Activated CD8-positive, alpha-beta T cell treated with anti-CD3 and anti-CD28 coated beads for 36 hours (primary cell): ENCODE measurements at places on chromosomes 5 and 9. TPM values are rescaled to one million over a fixed set of nuclear protein-coding genes. Genes with fewer than 3 reads are reported as not detected.

DNA sequence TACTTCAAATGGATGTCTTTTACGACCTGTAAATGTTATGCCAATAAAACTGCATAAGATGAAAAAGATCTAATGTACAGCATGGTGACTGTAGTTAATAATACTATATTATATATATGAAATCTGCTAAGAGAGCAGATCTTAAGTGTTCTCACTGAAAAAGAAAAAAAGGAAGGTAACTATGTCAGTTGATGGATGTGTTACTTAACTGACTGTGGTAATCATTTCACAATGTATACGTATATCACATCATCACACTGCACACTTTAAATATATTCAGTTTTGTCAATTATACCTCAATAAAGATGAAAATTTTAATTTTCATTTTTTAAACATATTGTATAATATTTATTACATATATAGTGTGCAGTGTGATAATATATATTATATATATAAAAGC is 31.9 kb downstream of the THBS4 start:
- DNase-seq = no peak
- H3K4me1 ChIP-seq = peaks cover 4% of the 10 kb centered on the region
- no peaks in the 10 kb centered on the region for H3K36me3 ChIP-seq
- H3K27ac ChIP-seq = no peak overlapping the region
- H3K4me3 ChIP-seq = no peak overlapping the region

- no peak for DNase-seq
- H3K36me3 ChIP-seq = no peaks in the 10 kb centered on the region
- no peak overlapping the region for H3K4me3 ChIP-seq
- no peak overlapping the region for H3K27ac ChIP-seq
Measured at GRCh38 chr5:168701641-168702040, 122.5 kb upstream of the PANK3 start.

DNA sequence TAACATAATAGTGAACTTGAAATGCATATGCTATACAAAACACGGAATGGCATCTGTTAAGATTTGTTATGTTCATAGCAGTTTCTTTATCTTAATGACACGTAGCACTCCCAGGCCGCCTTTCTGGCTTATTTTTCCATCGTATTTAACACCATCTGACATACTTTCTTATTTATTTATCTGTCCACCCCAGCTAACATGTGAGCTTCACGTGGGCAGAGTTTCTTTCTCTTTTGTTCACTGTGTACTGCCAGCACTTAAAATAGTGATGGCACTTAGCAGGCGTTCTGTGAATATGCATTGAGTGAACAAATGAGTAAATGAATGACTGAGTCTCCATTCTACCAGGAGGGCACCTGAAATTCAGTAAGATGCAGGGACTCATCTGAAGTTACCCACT is 29.4 kb upstream of the SYNPO start:
- no peaks in the 10 kb centered on the region for H3K36me3 ChIP-seq
- no peak for DNase-seq
- H3K27ac ChIP-seq = no peak overlapping the region
- H3K4me3 ChIP-seq = no peak overlapping the region

GRCh38 chr5:58211441-58211840 is 248.4 kb downstream of the PLK2 start:
- no peak overlapping the region for H3K27ac ChIP-seq
- DNase-seq = no peak
- no peak overlapping the region for H3K4me3 ChIP-seq

- DNase-seq = no peak
- H3K36me3 ChIP-seq = no peaks in the 10 kb centered on the region
- H3K27me3 ChIP-seq = no peaks in the 10 kb centered on the region
- no peaks in the 10 kb centered on the region for H3K4me1 ChIP-seq
- no peak overlapping the region for H3K4me3 ChIP-seq
Measured at GRCh38 chr9:108473209-108474112, 382.3 kb downstream of the ACTL7B start.

Gene FGF18
- not detected for total RNA-seq

- H3K4me1 ChIP-seq = no peaks in the 10 kb centered on the region
- H3K27ac ChIP-seq = no peak overlapping the region
- H3K4me3 ChIP-seq = no peak overlapping the region
- H3K36me3 ChIP-seq = no peaks in the 10 kb centered on the region
- no peaks in the 10 kb centered on the region for H3K27me3 ChIP-seq
Measured at GRCh38 chr9:132762896-132763295, 92.6 kb downstream of the GTF3C4 start.

Gene WDR31
- total RNA-seq = 1.4 TPM

GRCh38 chr9:9299134-9299533 is 1313.7 kb downstream of the PTPRD start:
- H3K4me1 ChIP-seq = no peaks in the 10 kb centered on the region
- H3K4me3 ChIP-seq = no peak overlapping the region
- H3K36me3 ChIP-seq = no peaks in the 10 kb centered on the region
- no peak for DNase-seq
- no peaks in the 10 kb centered on the region for H3K27me3 ChIP-seq

- H3K4me3 ChIP-seq = no peak overlapping the region
- H3K27me3 ChIP-seq = no peaks in the 10 kb centered on the region
- peaks cover 5% of the 10 kb centered on the region for H3K4me1 ChIP-seq
- H3K27ac ChIP-seq = no peak overlapping the region
- DNase-seq = no peak
Measured at GRCh38 chr9:111965566-111966019, 69.0 kb downstream of the UGCG start.

Gene SNCAIP
- total RNA-seq = not detected

- peaks cover 5% of the 10 kb centered on the region for H3K27me3 ChIP-seq
- H3K4me3 ChIP-seq = no peak overlapping the region
- no peak for DNase-seq
Measured at GRCh38 chr9:110303133-110303532, 34.5 kb downstream of the TXNDC8 start.

DNA sequence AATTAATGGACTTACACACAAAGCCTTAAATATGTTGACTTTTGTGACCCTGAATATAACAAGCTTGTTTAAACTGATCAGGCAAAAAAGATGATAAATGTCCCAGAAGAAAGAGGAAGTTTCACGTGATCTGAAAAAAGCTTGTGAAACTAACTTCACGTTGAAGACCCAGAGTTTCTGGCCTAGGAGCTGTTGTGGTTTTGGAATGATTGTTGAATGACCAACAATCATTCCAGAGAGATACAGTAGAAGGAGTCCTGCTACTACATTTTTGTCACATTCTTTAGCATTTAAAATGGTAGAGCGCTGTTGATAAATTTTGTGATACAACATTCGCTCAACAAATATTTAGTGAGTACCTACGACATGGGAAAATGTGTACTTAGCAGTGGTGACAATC is 143.1 kb upstream of the FBN2 start:
- H3K4me1 ChIP-seq = no peaks in the 10 kb centered on the region
- DNase-seq = no peak
- H3K4me3 ChIP-seq = no peak overlapping the region
- H3K27me3 ChIP-seq = peaks cover 3% of the 10 kb centered on the region
- H3K36me3 ChIP-seq = no peaks in the 10 kb centered on the region
- no peak overlapping the region for H3K27ac ChIP-seq

GRCh38 chr9:124284940-124285441 is 27.2 kb downstream of the NEK6 start:
- H3K27me3 ChIP-seq = no peaks in the 10 kb centered on the region
- H3K4me1 ChIP-seq = peaks cover 52% of the 10 kb centered on the region
- H3K36me3 ChIP-seq = no peaks in the 10 kb centered on the region
- DNase-seq = no peak

GRCh38 chr9:90046317-90046861 is 441.6 kb downstream of the GADD45G start:
- peaks cover 6% of the 10 kb centered on the region for H3K27me3 ChIP-seq
- H3K4me1 ChIP-seq = peaks cover 9% of the 10 kb centered on the region

DNA sequence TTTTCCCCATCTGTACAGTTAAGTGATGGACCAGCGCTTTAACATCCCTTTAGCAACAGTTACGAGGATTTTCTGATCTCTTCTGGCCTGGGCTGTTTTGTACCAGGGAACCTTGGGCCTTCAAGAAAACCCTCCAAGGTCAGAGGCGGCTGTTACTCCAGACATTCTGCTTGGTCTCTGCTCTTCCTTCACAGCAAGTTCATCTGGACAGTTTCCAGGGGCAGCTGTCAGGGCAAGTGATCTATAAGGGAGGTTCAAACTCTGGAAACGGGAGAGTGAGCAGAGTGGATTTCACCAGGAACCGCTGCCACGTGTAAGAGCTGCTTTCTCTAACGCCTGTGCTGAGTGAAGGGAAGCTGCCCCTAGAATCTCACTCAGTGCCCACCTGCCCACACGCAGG is 36.7 kb downstream of the ZNF618 start:
- H3K36me3 ChIP-seq = no peaks in the 10 kb centered on the region
- no peaks in the 10 kb centered on the region for H3K4me1 ChIP-seq
- H3K4me3 ChIP-seq = no peak overlapping the region
- H3K27ac ChIP-seq = no peak overlapping the region
- H3K27me3 ChIP-seq = no peaks in the 10 kb centered on the region

DNA sequence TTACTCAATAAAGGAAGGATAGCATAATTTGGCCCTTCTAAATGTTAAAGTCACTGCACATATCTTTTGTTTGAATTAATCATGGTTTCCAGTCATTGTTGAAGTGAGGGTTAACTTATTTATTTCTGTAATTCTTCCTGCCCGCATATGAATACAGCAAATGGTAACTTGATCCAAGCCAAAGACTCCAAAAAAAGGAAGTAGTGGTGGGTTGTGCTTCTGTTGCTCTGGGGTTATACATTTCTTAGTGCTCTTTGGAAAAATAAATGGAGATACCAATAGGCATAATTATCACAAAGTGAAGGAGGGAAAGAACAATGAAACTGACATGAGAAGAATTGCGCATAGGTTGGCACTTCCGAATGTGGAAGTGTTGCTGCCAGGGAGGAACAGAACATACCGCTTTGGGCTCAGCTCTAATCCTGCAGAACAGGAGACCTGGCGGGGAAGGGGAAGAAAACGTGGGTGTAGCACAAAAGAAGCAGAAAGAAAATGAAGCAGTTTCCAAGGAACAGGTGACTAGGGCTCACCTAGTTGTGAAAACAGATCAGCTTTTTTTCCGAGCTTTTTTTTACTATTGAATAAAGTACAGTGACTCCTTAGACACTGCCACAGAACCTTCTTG is 69.7 kb upstream of the TAF11L2 start:
- no peak overlapping the region for H3K4me3 ChIP-seq
- H3K36me3 ChIP-seq = no peaks in the 10 kb centered on the region
- no peak for DNase-seq
- H3K27me3 ChIP-seq = no peaks in the 10 kb centered on the region
- H3K27ac ChIP-seq = no peak overlapping the region

DNA sequence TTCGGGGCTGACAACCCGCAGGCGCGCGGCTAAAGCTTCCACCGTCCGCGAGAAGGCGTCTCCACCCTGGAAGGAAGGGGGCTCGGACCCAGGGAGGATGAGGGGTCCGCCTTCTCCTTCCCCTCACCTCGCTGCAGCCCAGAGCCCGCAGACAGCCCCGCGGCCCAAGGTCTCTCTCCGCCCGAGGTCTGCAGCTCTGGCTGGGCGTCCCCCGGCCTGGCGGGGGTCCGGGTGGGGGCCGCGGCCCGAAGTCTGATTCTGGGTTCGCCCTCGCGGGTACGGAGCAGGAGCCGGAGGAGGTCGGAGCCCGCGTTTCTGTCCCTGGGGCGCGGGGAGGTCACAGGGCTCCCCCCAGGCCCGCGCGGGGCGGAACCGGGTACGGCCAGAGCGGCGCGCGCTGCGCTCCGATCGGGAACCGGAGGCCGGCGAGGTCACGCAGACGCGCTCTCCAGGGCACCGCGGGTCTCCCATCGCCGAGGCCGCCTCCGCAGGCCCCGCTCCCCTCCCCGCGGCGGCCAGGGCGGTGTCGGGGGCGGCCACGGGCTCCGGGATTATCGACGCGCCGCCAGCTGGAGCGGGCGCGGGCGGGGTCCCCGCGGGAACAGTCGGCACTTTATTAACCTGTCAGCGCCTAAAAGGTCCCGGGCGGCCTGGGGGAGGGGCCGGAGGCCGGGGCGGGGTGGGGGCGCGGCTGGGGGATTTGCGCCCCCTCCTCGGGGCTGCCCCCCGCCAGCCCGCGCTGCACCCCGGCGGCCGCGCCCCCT is 11.6 kb downstream of the LHX3 start:
- H3K27me3 ChIP-seq = peaks cover 55% of the 10 kb centered on the region
- H3K27ac ChIP-seq = no peak overlapping the region
- H3K4me3 ChIP-seq = no peak overlapping the region
- no peaks in the 10 kb centered on the region for H3K36me3 ChIP-seq

DNA sequence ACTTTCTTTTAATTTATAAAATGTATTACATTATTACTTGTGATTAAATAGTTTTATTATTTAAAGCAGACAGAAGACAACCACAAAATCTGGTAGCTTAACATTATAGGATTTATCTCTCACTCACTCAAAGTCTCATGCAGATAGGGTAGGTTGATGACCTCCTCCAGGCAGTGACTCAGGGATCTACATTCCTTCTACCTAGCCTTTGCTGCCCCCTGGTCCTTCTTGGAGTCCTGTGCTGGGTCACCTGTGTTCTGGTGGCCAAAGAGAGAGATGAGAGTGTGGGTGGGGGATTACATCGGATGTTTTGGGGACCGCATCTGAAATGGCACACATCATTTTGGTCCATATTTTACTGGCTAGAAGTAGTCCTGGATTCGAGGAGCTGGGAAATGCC is 95.7 kb upstream of the CTSL start:
- no peaks in the 10 kb centered on the region for H3K27me3 ChIP-seq
- H3K36me3 ChIP-seq = no peaks in the 10 kb centered on the region
- DNase-seq = no peak
- no peak overlapping the region for H3K27ac ChIP-seq
- H3K4me1 ChIP-seq = no peaks in the 10 kb centered on the region

DNA sequence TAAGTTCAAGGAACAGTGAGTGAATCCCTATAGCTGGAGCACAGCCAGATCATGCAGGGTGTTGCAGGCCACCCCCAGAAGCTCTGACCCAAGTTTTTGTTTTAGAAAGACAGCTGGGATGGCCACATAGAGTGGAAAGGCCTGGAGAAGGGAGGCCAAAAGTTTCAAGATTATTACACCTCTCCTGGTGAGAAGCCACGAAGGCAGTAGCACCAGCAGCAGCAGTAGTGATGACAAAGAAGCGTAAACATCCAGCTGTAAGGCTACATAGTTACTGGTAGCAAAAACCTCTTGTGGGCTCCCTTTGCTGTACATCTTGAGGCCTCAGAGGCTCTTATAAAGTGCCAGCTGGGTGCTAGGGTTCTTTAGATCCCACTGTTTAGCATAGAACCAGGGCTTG is 11.8 kb downstream of the ADAMTSL1 start:
- H3K27me3 ChIP-seq = peaks cover 1% of the 10 kb centered on the region
- H3K36me3 ChIP-seq = no peaks in the 10 kb centered on the region
- no peaks in the 10 kb centered on the region for H3K4me1 ChIP-seq
- H3K27ac ChIP-seq = no peak overlapping the region

DNA sequence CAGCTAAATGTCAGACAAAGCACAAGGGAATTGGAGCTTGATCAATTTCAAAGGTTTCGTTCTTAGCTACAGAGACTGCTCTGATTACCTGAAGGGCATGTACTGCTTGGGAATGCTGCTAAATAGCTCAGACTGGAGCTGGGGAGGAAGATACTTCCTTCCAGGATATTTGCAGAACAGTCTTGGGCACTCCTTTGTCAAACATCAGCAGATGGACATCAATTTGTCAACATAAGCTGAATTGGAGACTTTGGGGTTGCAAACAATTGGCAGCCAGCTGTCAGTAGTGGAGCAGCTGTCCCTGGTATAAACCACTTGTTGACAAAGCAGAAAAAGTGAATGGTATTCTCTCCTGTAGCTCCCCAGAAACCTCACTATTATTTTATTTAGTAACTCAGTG is 182.0 kb downstream of the CCDC192 start:
- no peak for DNase-seq
- no peak overlapping the region for H3K4me3 ChIP-seq
- no peaks in the 10 kb centered on the region for H3K27me3 ChIP-seq
- H3K4me1 ChIP-seq = no peaks in the 10 kb centered on the region
- no peak overlapping the region for H3K27ac ChIP-seq
- H3K36me3 ChIP-seq = no peaks in the 10 kb centered on the region
